ENCODE measurements at places on chromosomes 3 and 15.

DNA sequence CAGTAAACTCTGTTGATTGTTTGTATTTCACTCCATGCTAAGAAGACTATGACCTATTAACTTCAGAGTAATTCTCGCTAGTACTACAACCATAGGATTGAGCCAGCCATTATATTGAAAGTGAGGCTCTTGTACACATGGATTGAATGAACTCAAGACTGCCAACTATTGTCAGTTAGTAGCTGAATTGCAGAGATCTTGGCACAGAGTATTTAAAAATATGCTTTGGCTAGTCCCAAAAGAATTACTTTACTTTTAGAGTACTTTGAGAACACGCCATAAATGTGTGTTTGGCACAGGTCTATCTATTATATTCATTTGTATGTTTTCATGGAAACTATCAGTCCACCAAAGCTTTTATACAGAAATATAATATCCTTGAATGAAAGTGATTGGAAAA is 226.7 kb upstream of the DCBLD2 start:
- DNase-seq: no peak

- no peak for DNase-seq
These were observed 55.1 kb downstream of the RBMS3 start for GRCh38 chr3:29335943-29336342.

- DNase-seq: no peak
These were observed 326.9 kb downstream of the UACA start for GRCh38 chr15:70436428-70436827.

GRCh38 chr15:80343554-80343992 is 60.6 kb upstream of the ARNT2 start:
- DNase-seq: no peak

- no peak for DNase-seq
These were observed 43.2 kb downstream of the RARB start for GRCh38 chr3:25471081-25471768.

Data from stimulated activated CD4-positive, alpha-beta T cell treated with anti-CD3 and anti-CD28 coated beads, Interleukin-12 subunit alpha, Interleukin-12 subunit beta, amount 100 ng/mL, for 4 hours (primary cell).